SJSA1 (cell line): ENCODE measurements at places on chromosomes 7 and 10.
A peak's percentile ranks its signal among the peaks of the same experiment; 100 is the strongest.

- no peak for DNase-seq
These were observed 913.5 kb upstream of the GHITM start for GRCh38 chr10:83225781-83226180.

- DNase-seq: no peak
These were observed 45.2 kb downstream of the PCLO start for GRCh38 chr7:83117466-83117865.

GRCh38 chr7:48250441-48250951 lies 79.2 kb downstream of the ABCA13 start:
- peak; percentile 57 for DNase-seq

DNA sequence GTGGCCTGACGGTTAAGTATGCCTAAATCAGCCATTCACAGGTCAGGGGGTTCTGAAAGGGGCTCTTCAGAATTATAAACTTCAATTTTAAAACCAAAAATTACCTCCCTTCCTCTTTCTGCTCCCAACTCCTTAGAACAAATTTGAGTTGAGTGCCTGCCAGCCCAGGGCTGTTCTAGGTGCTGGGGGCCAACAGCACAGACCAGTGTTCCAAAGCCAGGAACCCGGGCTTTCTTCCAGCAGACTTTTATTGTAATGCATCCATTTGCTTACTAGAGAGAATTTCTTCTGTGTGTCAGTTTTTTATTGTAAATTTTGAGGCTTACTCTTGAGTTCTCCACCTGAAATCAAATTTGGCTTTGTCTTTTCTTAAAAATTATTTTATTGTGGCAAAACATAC lies 238.5 kb downstream of the CACNB2 start:
- DNase-seq: no peak

- peak; percentile 74 for DNase-seq
These were observed 23.4 kb downstream of the MAD1L1 start for GRCh38 chr7:2209146-2209960.

DNA sequence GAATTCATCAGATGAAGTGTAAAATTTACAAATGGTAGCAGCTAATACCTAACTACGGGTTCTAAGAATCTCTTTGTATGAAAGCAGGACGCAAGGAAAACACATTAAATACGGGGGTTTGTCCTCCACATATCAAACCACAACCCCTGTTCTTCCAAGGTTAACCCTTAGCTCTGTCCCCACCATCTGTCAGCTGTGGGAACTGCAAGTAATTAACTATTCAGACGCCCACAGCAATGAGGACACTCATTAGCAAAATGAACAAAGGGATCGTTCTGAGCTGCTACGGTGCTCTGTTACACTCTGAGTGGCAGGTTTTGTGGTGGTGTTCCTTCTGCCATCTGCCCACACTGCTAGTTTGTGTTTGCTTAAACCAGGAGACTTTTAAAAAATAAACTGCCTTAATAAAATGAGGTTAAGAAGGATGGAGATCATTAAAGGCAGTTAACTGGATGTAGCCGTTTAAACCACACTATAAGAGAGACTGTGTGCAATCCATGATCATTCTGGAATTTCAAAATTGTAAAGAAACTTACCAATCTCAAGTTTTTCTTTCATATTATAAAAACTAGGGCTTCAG lies 51.4 kb downstream of the C10orf67 start:
- DNase-seq: peak; percentile 8

DNA sequence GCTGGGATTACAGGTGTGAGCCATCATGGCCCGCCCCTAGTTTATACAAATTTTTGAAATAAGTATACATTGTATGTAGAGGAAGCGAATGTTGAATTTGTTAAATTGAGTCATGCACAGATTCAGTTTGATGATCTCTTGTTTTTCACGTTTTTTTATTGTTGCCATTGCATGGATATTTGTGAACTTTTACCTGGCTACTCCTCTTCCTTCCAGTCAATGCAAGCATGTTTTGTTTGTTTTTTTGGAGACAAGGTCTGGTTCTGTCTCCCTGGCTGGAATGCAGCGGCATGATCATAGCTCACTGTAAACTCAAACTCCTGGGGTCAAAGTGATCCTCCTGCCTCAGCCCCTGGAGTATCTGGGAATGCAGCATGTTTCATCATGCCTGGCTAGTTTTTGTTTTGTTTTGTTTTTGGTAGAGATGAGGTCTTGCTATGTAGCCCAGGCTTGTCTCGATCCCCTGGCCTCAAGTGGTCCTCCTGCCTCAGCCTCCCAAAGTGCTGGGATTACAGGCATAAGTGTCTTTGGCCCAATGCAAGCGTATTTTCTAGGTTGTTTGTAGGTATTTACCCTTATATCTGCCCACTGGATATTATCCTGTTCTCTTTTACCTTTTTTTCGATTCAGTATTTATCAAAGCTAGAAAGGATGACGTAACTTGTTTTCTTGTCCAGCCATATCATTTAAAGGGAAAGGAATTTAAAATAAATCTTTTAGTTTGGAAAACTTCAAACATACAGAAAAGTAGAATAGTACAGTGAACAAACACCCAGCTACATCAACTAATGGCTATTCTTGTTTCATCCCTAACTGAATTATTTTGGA lies 11.0 kb downstream of the LCOR start:
- no peak for DNase-seq

DNA sequence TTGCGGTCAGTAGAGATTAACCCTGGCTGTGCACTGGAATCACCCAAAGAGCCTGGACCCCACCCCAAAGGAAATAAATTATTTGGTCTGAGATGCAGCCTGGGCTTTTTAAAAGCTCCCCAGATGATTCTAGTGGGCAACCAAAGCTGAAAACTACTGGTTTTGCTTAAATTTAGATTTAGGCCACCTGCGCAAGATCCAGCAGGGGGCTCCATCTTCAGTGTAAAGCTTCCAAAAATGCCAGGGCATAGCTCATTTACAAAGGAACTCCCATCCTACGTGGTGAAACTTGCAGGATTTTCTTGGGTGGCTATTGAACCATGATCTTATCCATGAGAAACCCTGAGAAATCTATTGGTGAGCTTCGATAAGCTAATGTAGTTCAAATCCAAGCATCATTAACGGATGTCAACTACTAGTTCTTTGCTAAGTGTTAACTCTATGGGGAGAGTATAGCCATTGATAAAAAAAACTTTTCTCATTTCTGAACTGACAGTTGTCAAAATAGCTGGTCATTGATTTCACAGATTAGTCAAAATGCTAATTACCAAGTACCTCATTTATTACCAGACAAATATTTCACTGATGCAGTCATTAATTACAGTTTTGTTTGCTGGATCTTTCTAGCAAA lies 315.3 kb downstream of the LHFPL3 start:
- no peak for DNase-seq

DNA sequence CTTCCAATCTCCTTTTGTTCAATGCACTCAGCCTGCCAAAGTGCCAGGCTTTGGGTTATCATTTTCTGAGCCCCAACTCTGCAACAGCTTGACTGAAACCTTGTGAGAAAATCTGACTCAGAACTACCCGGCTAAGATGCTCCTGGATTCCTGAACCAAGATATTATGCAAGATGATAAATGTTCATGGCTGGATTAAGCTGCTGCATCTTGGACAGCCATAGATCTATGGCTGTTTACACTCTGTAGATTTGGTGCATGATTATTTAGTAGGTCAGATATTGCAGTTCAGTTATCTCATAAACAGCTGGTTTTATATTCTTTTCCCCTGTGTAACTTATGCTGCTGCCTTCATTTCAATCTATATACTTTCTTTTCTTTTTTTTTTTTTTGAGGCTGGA lies 243.5 kb downstream of the GATA3 start:
- DNase-seq: no peak

DNA sequence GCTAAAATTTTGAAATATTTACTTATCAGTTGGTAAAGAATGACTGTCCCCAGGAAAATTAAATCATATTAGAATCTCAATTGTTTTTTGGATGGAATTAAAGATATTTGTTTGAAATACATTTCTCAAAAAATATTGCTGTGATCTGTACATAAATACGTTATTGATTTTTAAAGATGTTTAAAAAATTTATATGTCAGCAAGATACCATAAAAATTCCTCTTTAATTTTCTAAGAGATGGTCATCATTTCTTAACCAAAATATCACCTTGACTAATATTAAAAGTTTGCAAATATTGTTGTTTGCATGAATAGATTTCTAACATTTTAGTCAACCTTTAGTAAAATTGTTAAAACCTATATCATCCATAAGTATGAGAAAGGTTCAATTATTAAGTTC lies 147.4 kb upstream of the WNT16 start:
- no peak for DNase-seq

DNA sequence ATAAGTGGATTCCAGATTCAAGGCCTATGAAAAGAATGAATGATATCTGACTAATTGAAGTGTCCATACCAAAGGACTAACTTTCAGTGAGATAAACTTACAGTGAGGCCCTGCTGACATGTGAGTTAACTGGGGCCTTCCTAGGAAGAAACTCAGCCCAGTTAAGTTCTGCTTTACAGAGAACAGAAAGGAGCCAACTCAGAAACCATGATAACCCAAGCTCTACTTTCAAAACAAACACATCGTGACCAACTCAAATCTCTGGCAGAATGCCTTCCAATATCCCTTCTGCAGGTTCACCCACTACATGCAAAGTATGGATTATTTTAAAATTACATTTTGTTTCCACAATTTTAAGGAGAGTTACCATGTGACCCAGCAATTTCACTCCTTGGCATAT lies 75.8 kb upstream of the MRLN start:
- no peak for DNase-seq

- DNase-seq: no peak
These were observed 102.2 kb upstream of the GPR26 start for GRCh38 chr10:123563994-123564393.

GRCh38 chr7:76259124-76260093 lies 43.1 kb upstream of the HSPB1 start:
- DNase-seq: no peak

GRCh38 chr10:53122281-53122680 lies 349.7 kb upstream of the MBL2 start:
- no peak for DNase-seq
